ENCODE measurements at places on chromosomes 3 and 15.

DNA sequence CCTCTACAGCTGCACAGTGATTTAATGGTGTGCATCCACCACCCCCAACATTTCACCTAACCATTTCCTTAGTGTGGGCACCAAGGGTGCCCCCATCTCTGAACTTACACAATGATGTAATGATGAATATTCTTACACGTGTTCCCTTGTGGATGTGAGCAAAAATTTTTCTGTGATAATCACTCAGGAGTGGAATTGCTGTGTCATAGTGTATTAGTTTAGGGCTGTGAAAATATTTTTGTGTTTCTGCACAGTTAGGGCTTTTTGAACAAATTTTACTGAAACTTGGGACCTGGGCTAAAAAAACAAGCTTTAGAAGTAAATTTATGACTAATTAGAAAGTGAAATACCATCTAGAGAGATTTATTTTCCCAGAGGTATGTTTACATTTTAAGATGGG is 134.5 kb upstream of the CCNL1 start:
- DNase-seq = no peak

- DNase-seq = no peak
Measured at GRCh38 chr3:66381626-66382025, 119.2 kb downstream of the LRIG1 start.

DNA sequence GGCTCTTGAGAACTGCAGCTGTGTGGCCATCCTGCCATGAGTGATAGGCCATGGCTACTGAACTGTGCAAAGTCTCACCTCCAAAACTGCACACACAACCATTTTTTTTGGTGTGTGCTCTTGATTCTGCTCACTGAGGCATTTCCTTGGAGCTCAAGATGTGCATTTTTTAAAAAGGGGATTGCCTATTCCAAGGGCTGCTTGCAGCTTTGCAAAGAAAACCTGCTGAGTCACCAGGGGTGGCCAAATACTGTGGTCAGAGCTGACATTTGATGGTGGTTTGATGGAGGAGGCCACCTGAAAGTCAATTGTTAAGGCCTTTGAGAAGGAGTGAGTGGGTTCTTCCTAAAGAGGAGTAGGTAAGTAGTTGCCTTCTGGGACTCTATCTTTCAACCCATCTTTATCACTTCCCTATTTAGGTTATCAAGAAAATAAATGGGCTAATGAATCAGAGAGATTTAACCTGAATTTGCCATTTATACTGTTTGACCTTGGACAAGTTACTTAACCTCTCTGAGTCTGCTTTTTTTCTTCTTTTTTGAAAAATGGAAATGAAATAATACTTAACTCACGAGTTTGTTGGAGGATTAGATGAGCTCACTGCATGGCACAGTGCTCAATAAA is 87.9 kb downstream of the CHST2 start:
- DNase-seq = no peak

- no peak for DNase-seq
Measured at GRCh38 chr3:29312960-29313452, 32.1 kb downstream of the RBMS3 start.

DNA sequence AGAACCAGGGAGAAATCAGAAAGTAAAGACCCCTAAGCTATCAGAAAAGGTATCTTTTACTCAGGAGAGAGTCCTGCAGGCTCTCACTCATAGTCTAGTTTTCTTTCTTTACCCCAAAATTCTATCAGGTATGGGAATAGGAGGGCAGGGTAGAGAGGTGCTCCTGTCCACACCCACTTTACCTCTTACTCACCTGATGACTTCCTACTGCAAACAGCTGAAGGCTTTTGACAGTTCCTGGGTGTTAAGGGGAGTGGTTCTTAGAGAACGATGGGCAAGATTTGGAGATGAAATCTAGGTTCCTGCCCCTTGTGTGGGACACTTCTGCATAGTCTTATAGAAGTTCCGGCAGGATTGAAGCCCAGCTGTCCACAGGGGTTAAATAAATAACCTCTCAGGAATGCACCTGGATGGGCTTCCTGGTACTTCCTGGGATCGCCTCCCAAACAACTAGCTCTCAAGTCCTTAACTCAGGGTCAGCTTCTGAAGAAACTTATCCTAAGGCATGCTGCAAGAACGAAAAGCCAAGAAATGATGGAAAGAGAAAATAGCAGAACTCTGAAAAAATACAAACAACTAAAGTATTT is 10.8 kb upstream of the TNFAIP8L3 start:
- no peak for DNase-seq

- DNase-seq = no peak
Measured at GRCh38 chr3:113557374-113557773, 25.0 kb downstream of the SIDT1 start.

Data from CD4-positive, alpha-beta T cell treated with Interleukin-15 for 4 hours (primary cell).